ENCODE measurements at places on chromosomes 7 and 10.

- DNase-seq: peak; percentile 66
Measured at GRCh38 chr10:86264481-86265231, 101.9 kb downstream of the GRID1 start.

GRCh38 chr7:137747359-137748031 lies 99.3 kb downstream of the DGKI start:
- no peak for DNase-seq

GRCh38 chr10:84837041-84837812 lies 508.8 kb downstream of the CCSER2 start:
- DNase-seq: no peak

DNA sequence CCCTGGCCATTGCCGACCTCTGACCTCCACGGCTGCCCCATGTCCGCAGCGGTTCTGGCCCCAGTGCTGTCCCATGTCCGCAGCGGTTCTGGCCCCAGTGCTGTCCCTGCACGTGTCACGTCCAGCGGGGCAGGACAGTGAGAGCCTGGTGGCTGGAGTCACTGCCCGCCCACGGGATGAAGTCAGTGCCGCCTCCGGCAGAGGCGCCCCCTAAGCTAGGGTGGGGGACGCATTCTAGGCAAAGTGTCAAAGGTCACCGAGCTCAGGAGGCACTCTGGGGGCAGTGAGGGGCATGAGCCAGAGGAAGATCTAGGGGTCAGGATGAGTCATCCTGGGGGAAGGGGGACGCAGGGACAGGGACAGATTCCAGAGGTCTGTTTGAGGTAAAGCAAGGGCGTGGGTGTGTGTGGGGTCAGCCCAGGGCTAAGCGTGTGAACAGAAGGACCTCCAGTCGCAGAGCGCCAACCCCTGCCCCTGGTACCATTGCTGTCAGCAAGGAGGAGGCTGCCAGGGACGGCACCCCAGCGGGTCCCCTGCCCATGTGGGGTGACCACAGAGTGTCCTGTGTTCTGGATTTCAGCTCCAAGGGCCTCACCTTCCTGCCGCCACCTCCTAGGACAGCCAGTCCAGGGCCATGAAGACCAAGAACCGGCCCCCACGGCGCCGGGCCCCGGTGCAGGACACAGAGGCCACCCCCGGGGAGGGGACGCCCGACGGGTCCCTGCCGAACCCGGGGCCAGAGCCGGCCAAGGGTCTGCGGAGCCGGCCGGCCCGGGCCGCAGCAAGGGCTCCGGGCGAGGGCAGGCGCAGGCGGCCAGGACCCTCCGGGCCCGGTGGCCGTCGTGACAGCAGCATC lies 665 bp downstream of the BHLHA15 start:
- DNase-seq: peak; percentile 72

- no peak for DNase-seq
Measured at GRCh38 chr7:37109843-37110242, 338.8 kb downstream of the ELMO1 start.

DNA sequence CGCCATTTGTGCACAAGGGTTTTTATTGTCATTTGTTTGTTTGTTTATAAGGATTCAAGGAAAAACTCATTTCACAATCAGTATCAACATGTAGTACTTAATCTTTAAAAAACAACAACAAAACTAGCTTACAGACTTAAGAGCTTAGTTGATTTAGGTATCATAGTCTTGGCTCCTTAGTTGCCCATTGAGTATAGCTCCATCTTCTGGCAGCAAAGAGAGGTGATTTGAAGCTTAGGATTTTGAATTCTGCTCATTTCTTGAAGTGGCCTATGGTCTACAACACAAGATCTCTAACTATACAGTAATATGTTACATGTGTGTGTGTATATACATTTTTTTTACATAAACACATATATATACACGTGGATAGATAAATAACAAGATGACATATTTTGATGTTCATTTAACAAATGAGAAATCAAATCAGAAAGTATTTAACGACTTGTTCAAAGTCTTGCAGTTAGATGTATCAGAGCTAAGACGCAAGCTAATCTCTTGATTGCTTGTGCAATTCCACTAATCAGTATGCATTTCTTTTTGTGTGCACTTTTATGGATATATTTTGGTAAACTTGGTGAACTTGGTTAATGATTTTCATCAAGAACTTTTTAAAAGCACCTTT lies 307.3 kb downstream of the CAMK1D start:
- DNase-seq: no peak

GRCh38 chr7:101595766-101596537 lies 33.1 kb downstream of the MYL10 start:
- DNase-seq: no peak

- DNase-seq: no peak
Measured at GRCh38 chr10:96576277-96576980, 10.4 kb downstream of the TM9SF3 start.

GRCh38 chr10:104113376-104113956 lies 8.5 kb upstream of the SFR1 start:
- no peak for DNase-seq
